RKO (cell line): ENCODE measurements at places on chromosomes 7 and 10.

DNA sequence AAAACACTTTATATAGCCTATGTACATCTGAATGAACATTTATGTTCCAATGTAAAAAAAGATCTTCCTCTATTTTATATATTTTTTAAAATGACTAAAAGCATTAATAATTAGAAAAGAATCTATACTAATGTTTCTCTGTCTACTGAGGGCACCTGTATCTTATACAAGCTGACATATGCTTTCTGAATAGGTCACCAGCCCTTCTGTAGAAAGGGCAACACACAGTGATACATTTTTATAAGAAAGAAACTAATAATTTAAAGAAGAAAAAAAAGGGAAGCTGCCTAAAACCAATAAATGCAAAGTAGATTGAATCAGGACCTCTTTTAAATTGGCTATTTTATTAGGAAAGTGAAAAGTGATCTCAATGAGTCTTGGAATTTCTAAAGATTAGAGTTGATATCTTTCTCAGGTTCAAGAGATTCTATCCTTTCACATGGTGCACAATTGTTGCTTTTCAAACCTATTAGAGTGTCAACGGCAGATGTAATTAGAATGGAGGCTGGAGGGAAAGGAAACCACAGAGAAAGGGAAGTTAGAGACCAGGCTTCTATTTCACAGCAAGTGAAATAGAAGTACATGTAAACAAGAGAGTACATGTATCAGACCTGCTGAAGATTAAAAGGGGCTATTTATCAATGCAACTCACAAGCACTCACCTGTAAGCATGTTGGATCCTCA lies 6.3 kb downstream of the MTPN start:
- DNase-seq, result no peak

DNA sequence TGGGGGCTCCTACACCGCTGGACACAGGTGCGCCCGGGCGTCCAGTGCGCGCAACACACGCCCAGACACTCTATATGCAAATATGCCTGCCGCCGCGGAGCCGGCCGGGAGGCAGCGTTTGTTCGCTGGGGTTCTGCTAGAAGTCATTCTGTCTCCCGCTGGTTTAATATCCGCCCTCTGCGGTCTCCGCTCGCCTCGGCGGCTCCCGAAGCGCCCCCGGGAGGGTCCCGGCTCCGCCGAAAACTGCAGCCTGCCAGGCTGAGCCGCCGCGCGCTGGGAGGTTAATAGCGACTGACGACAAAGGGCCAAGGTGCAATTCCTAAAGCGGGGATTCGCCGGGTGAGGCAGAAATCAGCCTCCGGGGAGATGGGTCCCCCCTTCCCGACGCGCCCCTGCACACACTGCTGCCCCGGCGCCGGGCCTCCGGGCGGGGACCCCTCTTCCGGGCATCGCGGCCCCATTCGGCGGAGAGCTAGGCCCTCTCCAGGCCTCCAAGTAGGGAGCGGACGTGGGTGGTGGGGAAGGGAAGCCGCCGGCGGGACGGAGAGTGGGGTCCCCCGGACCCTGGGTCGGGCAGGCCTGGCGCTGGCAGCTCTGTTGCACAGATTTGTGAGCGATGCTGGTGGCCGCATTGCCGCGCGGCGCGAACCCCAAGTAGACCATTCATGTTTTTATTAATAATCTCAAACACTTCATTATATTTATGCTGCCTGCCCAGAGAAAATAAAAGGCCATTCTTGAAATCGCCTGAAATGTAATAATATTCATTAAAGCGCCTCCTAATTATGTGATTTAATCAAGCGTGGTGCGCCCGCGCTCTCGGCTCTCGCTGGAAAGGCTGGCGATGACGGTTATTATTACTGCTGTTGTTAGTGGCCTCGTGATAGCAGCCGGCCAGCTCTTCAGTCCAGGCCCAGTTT lies 9.1 kb downstream of the EN2 start:
- no peak for DNase-seq

- no peak for DNase-seq
These were observed 12.5 kb upstream of the CDK6 start for GRCh38 chr7:92848851-92849250.

DNA sequence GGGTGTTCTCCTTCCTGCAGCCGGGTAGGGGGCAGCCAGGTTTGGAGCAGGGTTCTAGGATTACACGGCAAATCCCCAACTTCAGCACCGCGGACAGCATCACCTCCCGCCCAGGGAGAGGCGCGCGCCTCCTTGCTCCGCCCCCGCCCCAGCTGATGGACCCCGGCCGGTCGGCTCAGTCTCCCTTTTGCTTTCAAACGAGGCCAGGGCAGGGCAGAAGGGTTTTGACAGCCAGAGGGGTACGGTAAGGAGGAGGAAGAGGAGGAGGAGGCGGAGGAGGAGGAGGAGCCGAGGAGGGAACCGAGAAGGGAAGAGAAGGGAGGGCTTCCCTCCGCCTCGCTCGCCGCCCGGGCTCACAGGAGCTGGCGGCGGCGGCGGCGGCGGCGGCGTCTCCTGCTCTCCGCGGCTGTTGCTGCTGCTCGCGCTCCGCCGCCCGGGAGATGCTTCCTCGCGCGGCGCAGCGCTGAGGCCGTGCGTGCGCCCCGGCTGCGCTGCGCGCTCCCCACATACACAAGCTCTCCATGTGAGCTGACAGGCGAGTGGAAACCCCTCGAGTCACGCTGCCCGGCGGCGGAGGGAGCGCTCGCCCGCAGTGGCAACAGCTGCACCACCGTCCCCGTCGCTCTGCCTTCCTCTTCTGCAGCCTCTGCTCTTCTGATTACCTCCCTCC lies 615 bp upstream of the CNTNAP2 start:
- no peak for DNase-seq

- DNase-seq, result no peak
These were observed 2.2 kb downstream of the PON2 start for GRCh38 chr7:95432606-95433005.

GRCh38 chr7:55975988-55976633 lies 11.7 kb downstream of the NIPSNAP2 start:
- DNase-seq, result no peak

DNA sequence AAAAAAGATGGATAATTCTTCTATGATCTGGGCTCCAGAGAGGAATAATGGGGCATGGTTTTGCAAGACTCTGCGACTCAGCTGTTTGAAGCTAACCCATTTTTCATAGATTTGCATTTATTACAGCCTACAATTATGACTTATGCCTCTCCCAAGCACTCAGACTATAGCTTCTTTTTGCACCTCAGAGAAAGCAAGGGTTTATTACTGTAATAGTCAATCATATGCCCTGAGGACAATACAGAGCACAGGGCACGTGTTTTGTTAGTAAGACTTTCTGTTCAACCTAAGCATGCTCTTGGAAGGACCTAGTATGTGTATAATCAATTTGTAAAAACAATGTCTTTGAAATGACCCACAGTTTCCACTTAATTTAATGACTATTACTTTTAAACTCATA lies 221.2 kb downstream of the PARD3 start:
- no peak for DNase-seq

DNA sequence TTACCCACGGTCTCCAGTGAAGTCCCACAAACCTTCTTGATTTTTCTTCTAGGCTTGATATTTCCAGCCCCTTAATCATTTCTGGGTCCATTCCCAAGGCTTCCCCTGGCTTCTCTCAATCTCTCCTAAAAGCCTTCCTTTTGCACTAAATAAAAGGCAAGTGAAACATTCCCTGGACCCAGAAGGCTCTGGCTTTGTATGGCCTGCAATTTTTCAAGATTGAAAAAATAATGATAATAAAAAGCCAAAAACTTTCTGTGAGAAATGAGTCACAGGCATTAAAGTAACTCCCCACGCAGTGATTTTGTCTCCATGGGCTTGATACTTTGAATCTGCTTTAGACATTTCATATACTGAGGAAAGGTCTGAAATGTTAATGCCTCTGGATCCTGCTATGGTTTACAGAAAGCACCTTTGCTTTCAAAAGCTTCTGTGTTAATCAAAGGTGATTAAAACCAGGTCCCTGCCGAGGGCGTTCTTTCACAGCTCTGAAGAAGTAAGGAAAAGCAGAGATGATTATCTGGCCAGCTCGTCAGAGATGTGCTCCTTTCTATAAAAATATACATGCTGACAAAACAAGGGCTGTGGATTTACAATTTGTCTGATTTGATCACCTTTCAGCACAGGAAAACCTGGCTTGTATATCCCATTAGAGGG lies 118.9 kb upstream of the TMEM72 start:
- no peak for DNase-seq

GRCh38 chr7:156179872-156180390 lies 367.7 kb upstream of the SHH start:
- no peak for DNase-seq

DNA sequence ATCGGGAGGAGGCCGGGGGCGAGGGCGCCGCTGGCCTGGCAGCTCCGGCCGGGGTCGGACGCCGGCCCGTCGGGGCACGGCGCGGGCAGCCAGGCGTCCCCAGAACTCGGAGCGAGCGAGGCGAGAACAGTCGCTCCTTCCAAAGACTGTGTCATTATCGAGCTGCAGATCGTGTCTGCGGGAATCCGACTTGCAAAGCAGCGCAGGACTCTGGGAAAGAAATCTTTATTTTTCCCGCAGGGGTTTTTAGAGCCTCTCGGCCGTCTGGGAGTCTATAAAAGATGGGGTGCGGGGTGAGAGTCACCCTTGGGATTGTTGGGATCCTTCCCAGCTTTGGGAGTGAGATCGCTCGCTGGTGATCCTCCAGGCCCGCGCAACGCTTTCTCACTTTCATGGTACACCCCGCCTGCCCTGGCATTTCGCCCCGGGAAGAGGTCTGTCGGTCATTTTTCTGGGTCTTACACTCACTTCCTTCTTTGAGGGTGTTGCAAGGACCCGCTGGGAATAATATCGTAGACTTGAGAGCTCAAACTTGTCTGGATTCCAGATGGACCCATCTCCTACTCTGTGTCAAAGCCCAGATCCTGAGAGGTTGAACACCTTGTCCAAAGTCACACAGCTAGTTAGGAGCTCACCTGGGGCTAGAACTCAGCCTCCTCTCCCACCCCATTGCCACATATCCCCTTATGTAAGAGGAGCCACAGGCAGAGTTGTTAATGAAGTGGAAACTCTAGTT lies 1.0 kb downstream of the UBTD1 start:
- peak; percentile 62 for DNase-seq

GRCh38 chr10:18822156-18822555 lies 162.9 kb downstream of the ARL5B start:
- DNase-seq, result peak; percentile 60

- DNase-seq, result no peak
These were observed 83.7 kb downstream of the EPC1 start for GRCh38 chr10:32263300-32263699.

DNA sequence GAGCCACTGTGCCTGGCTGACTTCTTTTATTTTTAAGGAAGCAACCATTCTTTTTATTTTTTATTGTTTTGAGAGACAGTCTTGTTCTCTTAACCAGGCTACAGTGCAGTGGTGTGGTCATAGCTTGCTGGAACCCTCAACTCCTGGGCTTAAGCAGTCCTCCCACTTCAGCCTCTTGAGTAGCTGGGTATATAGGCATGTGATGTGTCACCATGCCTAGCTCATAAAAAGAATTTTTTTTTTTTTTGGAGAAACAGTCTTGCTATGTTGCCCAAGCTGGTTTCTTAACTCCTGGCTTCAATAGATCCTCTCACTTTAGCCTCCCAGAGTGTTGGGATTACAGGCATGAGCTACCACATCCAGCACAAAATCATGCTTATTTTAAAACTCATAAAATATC lies 5.8 kb downstream of the MCU start:
- no peak for DNase-seq

GRCh38 chr7:102875700-102876295 lies 37.0 kb upstream of the LRRC17 start:
- DNase-seq, result peak; percentile 97

DNA sequence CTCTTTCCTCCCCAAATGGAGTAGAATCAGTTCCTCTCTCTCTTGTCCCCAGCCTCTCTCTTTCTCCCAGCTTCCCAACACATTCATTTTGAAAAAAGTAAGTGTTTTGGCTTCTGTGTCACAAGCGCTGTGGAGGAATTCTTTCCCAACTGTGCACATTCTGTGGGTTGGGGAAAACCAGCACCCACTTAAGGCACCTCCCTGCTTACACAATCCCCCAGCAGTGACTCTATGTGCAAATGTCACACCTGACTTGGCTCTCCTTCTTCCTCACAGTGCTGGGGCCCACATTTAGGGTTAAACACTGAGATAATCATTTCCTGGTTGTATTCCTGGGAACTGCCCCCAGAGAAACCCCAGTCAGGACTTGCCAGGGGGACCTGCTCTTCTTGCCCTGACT lies 358.1 kb upstream of the ZNF32 start:
- no peak for DNase-seq

- DNase-seq, result no peak
These were observed 105.8 kb downstream of the HIPK2 start for GRCh38 chr7:139671967-139672366.

- DNase-seq, result no peak
These were observed 18.4 kb upstream of the FLNC start for GRCh38 chr7:128811631-128812430.

DNA sequence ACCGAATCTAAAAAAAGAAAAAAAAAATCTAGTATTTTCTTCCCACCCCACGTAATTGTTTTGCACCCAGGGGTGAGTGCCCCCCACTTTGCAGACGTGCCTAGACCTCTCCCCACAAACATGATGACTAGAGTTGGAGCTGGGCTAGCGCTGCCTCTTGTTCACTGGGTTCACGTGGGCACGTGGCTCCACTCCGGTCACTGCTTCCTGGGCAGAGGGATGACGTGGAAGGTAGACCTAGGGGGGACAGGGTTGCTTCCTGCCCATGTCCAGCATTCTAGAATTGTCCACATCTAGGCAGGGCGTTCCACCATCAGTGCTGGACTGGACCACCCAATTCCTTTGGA lies 861 bp upstream of the LIMK1 start:
- DNase-seq, result no peak

DNA sequence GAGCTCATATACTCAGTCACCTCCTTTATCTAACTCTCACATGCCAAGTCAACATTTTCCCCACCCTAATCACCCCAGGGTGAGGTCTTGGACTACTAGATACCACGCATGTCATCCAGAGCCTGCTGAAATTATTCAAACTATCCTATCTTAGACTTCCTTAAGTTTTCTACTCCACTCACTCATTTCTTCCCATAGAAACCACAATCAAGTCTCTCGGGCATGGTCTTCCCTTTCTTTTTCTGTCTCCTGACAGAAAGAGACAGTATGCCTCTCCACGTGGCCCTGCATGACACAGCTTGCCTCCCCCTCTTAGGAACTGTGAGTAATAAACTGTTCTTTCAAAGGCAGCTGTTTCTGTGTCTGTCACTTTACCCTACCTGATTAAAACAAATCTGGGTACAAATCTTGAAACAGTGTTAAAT lies 29.4 kb downstream of the TAS2R41 start:
- DNase-seq, result no peak

DNA sequence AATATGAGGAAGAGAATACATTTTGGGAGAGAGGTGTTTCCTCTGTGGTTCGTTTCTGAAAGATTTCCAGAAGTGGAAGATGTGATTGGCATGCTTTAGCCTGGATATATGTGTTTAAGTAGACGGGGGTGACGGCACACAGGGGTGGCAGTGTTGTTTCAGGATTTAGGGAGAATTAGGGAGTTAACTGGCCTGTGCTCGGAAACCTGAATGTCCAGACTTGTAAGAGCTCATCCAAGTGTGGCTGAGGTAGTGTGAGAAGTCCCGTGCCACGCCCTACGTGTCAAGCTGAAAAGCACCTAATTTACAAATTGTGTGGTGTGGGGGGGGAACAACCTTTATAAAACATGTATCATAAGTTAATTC lies 1.1 kb downstream of the RALA start:
- DNase-seq, result peak; percentile 55
